ENCODE measurements at places on chromosomes 16 and 17.

DNA sequence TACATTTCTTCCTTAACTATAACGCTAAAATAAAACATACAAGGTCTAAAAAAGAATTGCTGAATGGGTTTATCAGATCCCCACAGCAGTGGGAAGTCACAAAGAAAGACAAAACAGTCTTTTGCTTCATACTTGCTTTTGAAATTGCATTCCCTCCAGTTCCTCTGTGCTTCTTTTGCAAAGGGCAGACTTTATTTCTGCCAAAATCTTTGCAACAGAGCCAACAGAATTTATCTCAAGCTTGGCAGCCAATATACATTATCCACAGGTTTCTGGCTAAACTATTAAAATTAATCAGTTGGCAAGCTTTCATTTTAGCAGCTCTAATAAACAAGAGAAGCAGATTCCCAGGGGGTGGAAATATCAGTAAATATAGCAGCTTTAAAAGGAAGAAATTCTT lies 378.9 kb upstream of the CA10 start:
- DNase-seq = no peak

- DNase-seq = no peak
Observed at GRCh38 chr16:56355786-56356275, 69.5 kb downstream of the AMFR start.

DNA sequence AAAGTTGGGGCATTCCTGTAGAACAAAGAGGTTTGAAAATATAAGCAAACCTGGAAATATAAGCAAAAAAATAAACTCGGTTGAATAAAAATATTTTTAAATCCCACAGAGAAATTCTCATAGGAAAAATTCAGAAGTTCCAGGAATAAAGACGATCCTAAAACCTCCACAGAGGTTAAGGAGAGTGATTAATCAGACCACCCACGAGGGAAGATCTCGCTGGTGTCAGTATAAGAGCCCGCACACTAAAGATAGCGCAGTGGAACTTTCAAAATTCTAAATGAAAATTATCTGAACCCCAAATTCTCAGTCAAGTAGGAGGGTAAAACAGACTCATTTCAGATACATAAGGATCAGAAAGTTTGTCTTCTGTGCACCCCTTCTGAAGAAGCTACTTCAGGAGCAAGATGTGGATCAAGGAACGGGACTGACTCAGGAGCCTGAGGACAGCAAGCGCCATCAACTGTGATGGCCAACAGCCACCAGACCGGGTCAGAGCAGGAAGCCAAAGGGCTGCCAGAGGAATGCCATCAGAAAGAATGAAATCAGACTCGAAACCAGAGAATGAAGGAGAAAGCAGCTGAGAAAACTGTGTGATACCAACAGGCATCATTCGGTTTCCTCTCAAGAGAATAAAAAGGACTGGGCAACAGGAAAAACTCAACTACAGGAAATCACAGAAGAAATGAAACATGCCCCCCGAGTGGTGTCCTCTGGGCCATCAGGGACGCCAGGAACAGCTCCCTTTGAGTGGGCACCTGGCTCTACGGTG lies 66.9 kb downstream of the CYTH1 start:
- DNase-seq = no peak

DNA sequence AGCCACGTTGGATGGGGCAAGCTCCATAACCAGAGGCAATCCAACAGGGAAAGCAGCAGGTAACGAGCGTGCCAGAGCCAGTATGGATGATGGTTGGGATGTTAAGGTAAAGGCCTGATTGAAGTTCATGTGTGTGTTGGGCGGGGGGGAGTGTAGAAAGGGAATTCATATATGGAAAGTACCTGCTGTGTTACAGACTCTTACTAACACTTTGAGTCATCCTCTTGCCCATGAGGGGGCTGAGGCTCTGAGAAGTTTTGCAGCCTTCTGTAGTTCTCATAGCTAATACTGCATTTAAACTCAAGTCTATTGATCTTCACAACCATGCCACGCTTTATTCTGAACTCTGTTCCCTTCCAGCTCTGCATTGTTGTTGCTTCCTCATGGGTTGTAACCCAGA lies 28.5 kb downstream of the SYCE1L start:
- no peak for DNase-seq

- DNase-seq = no peak
Observed at GRCh38 chr17:70201872-70202419, 32.6 kb downstream of the KCNJ2 start.

DNA sequence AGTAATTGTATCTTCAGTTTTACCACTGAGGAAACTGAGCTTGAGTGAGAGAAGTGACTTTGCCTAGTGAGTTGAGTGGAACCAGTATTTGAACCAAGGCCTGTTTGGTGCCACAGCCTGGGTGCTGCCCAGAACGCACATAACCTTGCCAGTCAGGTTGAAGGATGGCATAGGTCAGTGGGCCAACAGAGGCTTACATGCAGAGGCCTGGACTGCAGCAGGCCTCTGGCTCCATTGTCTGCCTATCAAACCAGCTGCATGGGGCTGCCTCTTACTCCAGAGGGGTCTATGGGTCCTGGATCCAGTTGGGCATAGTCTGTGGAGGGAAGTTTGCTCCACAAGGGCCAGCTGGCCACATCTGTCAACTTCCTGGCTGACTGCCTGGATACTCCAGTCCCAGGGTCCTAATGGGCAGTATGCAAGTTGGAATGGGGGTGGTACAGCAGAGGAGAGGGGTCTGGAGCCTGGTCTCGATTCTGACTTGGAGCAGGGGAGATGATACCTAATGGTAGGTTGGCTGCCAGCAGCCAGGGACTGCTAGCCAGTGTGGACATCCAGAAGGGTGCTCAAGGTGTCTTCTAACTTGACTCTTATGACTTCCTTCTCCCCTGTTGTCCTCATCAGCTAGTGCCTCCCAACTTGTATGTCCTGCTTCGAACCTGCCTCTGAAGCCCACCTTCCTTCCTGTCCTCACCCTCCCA lies 11.1 kb upstream of the RNF112 start:
- no peak for DNase-seq

DNA sequence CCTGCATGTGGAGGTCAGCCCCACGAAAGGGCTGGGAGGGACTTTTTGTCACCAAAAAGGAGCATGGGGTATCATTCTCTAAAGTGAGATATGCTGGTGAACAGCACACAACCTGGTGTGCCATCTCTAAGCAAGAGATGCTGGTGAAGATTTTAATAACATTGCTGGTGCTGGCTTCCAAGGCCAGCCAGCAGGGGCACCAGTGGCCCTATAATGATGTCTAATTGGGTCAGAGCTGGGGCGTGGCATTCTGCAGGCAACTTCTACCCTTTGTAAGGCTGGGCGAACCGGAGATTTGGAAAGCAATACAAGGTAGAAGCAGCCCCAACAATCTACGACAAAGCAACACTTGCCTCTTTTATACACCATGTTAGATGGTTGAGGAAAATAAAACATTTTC lies 16.8 kb downstream of the SDR42E1 start:
- no peak for DNase-seq

- no peak for DNase-seq
Observed at GRCh38 chr17:357644-358043, 5.0 kb upstream of the RPH3AL start.

GRCh38 chr17:44352828-44353671 lies 7.9 kb downstream of the GRN start:
- no peak for DNase-seq

DNA sequence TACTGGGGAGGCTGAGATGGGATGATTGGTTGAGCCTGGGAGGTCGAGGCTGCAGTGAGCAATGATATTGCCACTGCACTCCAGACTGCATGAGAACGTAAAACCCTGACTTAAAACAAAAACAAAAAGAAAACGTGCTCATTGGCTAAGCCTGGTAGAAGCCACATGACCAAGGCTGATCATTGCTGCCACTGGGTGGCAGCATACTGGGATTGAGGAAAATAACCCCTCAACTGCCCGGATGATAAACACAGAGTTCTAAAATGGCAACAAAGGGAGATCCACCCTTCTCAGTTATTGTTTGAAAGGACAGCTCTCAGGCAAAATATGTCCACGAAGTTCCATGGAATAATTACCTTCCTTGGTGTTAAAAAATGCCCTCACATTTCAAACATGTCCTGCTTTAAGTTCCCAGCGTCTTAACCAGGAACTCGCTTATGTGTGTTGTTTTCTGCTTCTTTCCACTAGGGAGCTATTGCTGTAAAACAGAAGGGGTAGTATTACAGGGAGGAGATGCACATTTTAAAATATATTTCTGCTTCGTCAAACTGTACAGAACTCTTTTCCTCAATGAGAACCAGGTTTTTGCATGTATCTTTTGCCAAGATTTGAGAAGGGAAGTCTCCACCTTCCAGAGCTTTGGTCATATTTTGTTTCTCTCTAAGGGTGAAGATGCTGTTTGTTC lies 675.3 kb downstream of the MAF start:
- no peak for DNase-seq

DNA sequence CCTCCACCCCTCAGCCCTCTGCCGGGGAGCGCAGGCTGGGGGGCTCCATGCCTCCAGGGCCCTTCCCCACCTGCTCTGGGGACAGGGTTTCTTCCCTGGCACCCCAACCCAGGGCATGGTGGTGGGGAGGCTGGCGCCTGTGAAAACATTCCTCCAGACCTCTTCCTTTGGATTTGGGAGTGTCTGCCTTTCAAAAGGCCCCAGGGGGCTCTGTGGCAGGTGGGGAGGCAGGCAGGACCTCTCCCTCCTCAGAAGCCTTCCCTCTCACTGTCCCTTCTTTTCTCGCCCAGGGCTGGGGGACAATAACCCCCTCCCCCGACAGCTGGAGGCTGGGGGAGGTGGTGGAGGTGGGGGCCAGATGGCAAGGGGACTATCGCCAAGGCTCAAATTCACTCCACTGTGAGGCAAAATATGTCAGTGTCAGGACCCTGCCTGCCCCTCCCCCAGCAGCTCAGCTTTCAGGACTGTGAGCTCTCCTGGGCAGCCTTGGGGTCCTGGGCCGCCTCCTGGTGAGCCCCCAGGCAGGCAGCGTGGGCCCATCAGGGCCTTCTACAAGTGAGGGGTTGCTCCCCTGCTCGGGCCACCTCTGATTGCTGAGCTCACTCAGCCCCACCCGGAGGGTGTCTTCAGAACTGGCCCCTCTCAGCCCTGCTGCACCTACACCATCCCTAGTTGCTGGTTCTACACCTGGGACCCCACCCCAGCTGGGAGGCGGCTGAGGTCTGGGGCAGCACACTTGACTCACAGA lies 1.8 kb downstream of the CDH15 start:
- no peak for DNase-seq

- no peak for DNase-seq
Observed at GRCh38 chr17:48484256-48484655, 46.6 kb downstream of the HOXB1 start.

DNA sequence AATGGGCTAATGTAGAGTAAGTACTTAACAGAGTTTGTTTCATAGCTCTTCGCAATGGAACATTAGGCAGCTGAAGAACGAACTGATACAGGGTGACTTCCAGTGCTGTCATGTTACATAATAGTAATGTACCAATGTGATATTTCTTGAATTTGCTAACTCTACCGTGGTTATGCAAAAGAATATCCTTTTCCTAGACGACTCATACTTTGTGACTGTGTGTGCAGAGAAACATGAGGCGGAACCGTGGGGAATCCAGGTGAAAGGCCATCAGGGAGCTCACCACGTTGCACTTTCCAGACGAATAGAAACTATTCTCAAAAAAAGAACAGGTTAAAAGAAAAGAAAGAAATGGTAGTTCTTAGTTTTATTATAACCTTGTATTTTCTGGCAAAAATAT lies 13.2 kb downstream of the NOB1 start:
- no peak for DNase-seq

- no peak for DNase-seq
Observed at GRCh38 chr16:25143928-25144327, 32.4 kb downstream of the LCMT1 start.

GRCh38 chr16:50924759-50925545 lies 183.1 kb downstream of the CYLD start:
- no peak for DNase-seq

DNA sequence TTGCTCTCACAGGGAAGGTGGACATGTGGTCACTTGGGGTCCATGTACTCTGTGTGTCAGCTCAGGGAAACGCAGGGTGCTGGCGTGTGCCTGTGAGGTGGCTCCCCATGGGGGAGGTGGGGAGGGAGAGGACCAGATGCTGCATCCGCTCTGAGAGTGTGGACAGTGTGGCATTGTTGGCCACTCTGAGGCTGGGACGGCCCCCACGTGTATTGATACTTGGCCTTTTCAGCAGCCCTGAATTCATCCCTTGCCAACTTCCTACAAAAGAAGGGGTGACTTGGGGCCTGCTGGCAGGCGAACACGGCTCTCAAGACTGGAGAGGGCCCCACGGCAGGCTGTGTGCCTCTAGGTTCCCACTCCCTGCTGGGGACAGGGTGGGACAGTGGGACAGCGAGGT lies 120.1 kb downstream of the RAB11FIP4 start:
- DNase-seq = no peak

- DNase-seq = no peak
Observed at GRCh38 chr17:16938496-16939207, 33.3 kb downstream of the TNFRSF13B start.

DNA sequence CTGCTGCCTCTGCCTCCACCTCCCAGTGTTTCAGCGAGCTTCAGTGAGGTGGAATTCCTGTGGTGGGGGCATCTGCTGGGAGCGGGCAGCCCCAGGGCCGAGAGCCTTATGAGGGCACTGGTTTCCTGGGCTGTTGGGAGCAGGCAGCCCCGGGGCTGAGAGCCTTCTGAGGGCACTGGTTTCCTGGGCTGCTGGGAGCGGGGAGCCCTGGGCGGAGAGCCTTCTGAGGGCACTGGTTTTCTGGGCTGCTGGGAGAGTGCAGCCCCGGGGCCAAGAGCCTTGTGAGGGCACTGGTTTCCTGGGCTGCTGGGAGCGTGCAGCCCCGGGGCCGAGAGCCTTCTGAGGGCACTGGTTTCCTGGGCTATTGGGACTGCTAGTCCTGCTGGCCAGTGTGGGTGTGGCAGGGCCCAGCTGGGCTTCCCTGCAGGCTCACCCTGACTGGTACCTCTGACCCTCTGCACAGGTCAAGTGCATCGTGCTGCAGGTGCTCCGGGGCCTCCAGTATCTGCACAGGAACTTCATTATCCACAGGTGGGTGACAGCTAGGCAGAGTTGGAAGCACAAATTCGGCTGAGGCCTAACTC lies 5.6 kb downstream of the CDK10 start:
- no peak for DNase-seq

DNA sequence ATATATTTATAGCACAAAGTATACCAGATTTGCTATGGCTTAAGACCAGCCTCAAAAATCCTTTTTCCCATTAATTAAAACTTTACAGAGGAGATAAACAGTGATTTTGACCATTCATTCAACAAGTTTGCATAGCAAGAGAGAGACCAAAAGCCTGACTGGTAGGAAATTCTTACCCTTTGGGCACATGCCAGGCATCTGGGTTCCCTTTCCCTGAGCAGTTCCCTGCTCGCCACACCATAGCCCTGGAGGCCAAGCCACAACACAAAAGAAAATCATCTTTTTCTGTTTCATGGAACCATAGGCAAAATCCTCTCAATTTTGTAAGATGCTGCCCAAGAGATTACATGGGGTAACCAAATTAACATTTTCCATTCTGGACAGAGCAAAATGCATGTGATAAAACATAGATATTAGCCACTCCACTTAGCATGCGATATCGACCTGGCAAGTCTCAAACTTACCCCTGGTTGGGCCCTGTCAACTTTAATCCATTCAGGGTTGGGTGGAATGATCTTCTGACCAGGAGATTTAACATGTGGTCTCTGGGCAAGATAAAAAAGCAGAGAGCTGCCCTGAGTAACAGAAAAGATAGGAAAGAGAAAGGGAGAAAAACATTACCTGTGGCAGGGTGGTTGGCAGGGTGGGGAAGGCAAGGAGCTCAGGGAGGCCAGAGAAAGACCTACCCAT lies 57.6 kb upstream of the B4GALNT2 start:
- no peak for DNase-seq

- no peak for DNase-seq
Observed at GRCh38 chr17:49190932-49191331, 19.4 kb downstream of the GNGT2 start.
